ENCODE measurements at places on chromosomes 5 and 9.

DNA sequence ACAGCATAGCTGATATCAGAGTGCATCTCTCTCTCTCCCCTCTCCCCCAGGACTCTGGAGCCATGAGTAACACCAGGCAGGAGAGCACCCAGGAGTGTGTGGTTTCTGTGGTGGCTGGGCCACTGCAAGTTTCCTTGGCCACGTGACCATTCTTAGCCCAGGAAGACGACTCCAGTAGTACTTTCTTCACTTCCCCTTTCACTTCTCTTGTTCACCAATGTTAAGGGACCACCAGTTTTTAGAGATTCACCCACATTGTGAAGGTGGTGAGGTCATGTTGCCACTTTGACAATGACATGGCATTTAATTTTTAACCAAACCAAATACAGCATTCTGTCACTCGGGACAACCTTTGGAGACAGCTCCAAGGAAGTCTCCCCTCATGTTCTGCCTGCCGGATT is 17.9 kb upstream of the DAPK1 start:
- DNase-seq = no peak
- H3K4me1 ChIP-seq = peaks cover 3% of the 10 kb centered on the region

GRCh38 chr9:82117026-82117811 is 128.6 kb downstream of the SPATA31D1 start:
- H3K4me3 ChIP-seq = no peak overlapping the region
- no peaks in the 10 kb centered on the region for H3K36me3 ChIP-seq
- no peak for DNase-seq
- no peaks in the 10 kb centered on the region for H3K27me3 ChIP-seq
- no peaks in the 10 kb centered on the region for H3K4me1 ChIP-seq

GRCh38 chr5:72525816-72526215 is 18.6 kb upstream of the ZNF366 start:
- no peak overlapping the region for H3K4me3 ChIP-seq
- no peaks in the 10 kb centered on the region for H3K4me1 ChIP-seq
- no peaks in the 10 kb centered on the region for H3K36me3 ChIP-seq
- no peaks in the 10 kb centered on the region for H3K27me3 ChIP-seq
- H3K27ac ChIP-seq = no peak overlapping the region

DNA sequence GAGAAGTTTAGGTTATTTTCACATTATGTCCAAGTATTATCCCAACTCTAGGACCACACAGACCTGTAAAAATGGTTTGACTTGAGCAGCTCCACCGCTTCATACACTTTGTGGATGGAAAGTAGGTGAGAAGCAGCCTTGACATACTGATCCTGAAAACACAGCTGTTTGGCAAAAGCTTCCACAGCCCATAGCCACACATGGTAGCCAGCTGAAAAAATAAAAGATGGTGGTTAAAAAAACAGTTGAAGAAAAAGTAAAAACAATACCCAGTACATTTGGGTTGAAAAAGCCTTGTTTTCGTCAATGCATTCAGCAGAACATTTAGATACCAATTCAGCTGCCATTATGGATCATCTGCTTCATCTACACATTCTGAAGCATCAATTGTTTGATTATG is 36.7 kb downstream of the GEMIN5 start:
- peaks cover 1% of the 10 kb centered on the region for H3K4me1 ChIP-seq
- no peak for DNase-seq
- peaks cover 88% of the 10 kb centered on the region for H3K36me3 ChIP-seq
- H3K27me3 ChIP-seq = no peaks in the 10 kb centered on the region

DNA sequence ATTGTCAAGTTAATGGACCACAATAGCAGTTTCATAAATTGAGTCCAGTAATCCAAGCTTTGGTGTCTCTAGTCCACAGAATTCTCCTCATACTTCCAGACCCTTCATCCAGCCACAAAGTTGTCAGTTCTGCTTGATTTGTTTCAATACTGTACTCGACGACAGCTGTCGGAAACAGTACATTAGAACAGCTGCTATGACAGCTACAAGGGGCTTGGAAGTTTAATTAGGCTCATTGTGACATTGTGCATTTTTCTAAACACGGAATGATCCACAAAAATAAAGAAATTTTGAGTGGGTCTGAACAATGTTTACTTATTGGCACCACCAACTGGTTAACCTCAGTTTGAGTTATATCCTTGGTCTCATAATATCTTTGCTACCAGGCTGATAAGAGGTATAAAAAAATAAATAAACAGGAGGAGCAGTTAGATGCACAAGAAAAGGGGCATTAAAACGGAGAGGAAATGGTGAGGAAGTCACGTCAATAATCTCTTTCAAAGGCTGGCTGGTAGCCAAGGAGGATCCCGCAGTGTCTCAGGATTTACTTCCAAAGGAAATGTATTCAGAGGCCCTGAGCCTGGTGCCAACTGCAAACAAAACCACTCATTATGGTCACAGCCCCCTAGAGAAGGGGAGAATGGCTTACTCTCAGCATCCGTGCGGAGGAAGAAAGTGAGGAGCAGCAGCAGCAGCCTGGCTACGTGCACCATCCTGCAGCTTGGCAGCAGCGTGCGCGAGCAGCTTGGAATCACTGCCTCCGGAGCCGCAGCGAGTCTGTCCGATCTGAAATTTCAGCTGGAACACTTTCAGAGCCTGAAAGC is 933.8 kb upstream of the DMAC1 start:
- H3K27me3 ChIP-seq = no peaks in the 10 kb centered on the region
- peak overlapping the region; percentile 1 for H3K27ac ChIP-seq
- H3K36me3 ChIP-seq = no peaks in the 10 kb centered on the region
- H3K4me3 ChIP-seq = peak overlapping the region; percentile 70

- no peak overlapping the region for H3K27ac ChIP-seq
- DNase-seq = no peak
- no peak overlapping the region for H3K4me3 ChIP-seq
- no peaks in the 10 kb centered on the region for H3K4me1 ChIP-seq
- H3K36me3 ChIP-seq = no peaks in the 10 kb centered on the region
These were observed 62.2 kb upstream of the IL33 start for GRCh38 chr9:6153425-6153824.

DNA sequence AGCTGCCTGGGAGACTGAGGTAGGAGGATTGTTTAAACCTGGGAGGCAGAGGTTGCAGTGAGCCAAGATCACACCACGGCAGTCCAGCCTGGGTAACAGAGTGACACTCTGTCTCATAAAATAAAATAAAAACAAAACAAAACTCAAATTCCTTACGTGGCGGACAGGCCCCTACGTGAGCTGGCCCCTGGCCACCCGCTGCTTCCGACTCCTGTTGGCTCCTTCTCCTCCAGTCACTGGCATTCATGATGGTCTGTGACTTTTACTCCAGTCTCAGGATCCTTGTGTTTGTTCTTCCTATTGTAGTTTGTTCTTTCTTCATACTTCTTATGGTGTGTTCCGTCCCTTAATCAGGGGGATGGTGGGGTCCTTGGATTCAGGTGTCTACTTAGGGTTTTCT is 28.5 kb upstream of the ZFR start:
- no peak for DNase-seq
- no peak overlapping the region for H3K4me3 ChIP-seq
- H3K27me3 ChIP-seq = peaks cover 5% of the 10 kb centered on the region
- H3K36me3 ChIP-seq = no peaks in the 10 kb centered on the region

DNA sequence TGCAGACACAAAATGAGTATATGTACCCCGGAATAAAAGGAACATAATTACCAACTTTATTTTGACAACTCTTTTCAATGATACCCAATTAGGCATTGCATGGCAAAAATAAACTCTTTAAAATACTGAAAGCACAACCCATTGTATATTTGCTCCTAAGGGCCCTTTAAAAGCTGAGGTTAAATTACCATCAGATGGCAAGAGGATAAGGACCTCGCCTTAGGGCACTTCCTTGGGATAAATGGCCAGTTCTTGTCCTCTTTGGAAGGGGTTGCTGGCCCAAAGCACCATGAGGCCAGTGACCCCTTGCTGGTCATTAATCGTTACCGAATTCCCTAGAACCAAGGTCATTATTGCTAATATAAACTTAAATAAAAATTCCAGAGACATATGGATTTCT is 46.0 kb downstream of the EBF1 start:
- no peaks in the 10 kb centered on the region for H3K27me3 ChIP-seq
- no peak overlapping the region for H3K27ac ChIP-seq
- H3K36me3 ChIP-seq = peaks cover 12% of the 10 kb centered on the region

- H3K27ac ChIP-seq = no peak overlapping the region
- no peaks in the 10 kb centered on the region for H3K36me3 ChIP-seq
- H3K27me3 ChIP-seq = no peaks in the 10 kb centered on the region
- DNase-seq = no peak
- no peaks in the 10 kb centered on the region for H3K4me1 ChIP-seq
These were observed 176.8 kb downstream of the FER start for GRCh38 chr5:108924457-108924961.

- no peak for DNase-seq
- no peak overlapping the region for H3K27ac ChIP-seq
- H3K27me3 ChIP-seq = no peaks in the 10 kb centered on the region
These were observed 82.0 kb downstream of the YIPF5 start for GRCh38 chr5:144088206-144089064.

DNA sequence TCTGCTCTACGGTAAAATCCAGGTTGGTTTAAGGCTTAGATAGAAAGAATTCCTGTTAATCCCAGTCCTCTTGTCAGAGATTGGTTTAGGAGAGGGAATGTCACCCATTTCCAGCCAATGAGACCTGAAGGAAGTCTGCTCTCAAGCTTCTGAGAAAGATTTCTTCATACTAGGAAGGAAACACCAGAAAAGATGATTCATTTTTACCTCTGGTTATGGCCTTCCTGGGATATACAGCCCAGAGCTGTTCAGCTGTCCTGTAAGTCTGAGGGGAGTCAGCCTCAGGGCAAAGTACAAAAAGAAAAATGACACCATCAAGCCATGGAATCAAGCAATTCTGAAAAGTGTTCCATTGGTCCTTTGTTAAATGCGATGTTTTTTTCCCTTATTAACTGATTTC is 18.6 kb upstream of the CFAP95 start:
- no peaks in the 10 kb centered on the region for H3K36me3 ChIP-seq
- H3K27ac ChIP-seq = no peak overlapping the region
- no peak for DNase-seq
- no peaks in the 10 kb centered on the region for H3K4me1 ChIP-seq
- H3K4me3 ChIP-seq = no peak overlapping the region
- no peaks in the 10 kb centered on the region for H3K27me3 ChIP-seq

- H3K4me3 ChIP-seq = no peak overlapping the region
- no peak for DNase-seq
- no peaks in the 10 kb centered on the region for H3K36me3 ChIP-seq
These were observed 17.3 kb upstream of the ANGPTL2 start for GRCh38 chr9:127139775-127140174.

- H3K27ac ChIP-seq = no peak overlapping the region
- H3K4me1 ChIP-seq = peaks cover 1% of the 10 kb centered on the region
- DNase-seq = no peak
- no peaks in the 10 kb centered on the region for H3K27me3 ChIP-seq
- H3K36me3 ChIP-seq = peaks cover 26% of the 10 kb centered on the region
These were observed 19.5 kb upstream of the HSD17B3 start for GRCh38 chr9:96321515-96321914.

DNA sequence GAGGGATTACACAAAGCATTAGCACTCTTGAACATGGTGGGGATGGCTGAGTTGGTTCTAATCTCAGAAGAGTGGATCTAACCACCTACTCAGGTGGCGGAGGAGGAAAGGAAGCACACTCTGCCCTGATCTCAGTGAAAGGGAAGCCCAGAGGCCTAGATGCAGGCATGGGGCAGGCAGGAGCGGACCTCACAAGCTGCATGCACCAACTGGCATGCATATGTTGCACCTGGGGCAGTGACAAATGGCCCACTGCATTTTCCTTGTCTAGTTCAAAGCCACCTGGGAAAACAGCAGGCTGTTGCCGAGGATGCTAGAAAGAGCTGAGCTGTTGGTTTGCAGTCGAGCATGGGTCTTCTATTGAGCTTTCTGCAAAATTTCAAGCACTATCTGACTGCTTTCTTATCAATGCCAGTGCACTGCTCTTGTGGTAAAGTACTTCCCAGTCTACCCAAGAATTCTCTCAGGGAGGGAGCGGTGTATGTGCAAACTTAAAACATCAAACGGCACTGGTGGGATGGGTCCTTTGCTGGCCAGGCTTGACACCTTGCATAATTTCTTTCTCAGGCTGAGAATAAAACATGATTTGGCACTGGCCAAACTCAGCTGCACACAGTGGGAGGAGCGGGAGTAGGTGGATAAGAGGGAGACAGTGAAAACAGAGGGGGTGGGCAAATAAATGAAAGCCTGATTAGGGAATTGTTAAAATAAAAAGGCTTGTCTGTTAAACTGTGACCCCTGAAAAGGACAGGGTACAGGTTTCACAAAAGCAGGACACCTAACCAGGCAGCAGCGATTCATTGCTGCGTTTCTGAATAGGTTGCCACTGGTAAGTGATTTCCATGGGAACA is 108.9 kb downstream of the MARCHF3 start:
- H3K27me3 ChIP-seq = no peaks in the 10 kb centered on the region
- no peaks in the 10 kb centered on the region for H3K36me3 ChIP-seq
- DNase-seq = no peak
- H3K27ac ChIP-seq = no peak overlapping the region

DNA sequence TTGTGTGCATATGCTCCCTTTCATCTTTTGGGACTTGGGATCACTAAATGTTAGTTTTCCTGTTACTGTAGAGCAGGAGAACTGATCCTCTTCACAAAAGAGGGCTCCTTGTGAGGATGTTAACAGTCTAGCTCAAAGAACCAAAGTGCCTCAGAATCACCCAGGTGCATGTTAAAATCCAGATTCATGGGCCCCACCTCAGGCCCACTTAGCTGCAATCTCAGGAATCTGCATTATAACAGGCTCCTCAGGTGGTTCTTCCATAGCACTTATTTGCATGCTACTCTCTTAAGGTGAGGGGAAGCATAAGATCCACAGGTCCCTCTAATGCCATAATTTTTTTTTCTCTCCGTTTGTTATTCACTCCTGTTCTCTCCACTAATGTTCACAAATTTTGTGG is 14.8 kb upstream of the MEF2C start:
- H3K27me3 ChIP-seq = no peaks in the 10 kb centered on the region
- no peaks in the 10 kb centered on the region for H3K36me3 ChIP-seq
- no peak overlapping the region for H3K27ac ChIP-seq
- DNase-seq = no peak
- H3K4me3 ChIP-seq = no peak overlapping the region
- H3K4me1 ChIP-seq = no peaks in the 10 kb centered on the region

DNA sequence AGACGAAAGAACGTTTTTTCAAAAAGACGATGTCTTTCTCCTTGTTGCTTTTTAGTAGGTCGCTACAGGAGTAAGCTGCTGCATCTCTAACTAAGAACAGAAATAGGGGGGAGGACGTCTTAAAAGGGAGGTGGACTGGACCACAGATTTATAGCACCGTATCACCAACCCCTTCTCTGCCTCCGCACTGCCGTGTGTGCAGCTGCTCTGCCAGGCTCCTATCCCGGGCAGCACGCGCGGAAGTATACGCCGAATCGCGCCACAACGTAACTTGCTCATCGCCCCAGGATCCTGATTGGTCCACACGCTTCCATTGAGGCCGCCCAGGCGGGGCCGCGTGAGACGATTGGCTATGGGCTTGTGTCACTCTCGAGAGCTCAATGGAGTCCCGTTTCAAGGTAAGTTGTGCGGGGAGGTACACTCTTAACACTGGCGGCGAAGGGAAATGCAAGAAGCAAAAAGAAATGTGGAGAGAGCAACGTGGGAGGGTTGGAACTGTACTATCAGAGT is at the start of gene ELAVL2:
ELAVL2 (minus strand) TSS at position 121 of the 510 bp plus-strand sequence. CDS start 64,006 bp downstream, outside the sequence.
- peak; percentile 88 for DNase-seq
- H3K36me3 ChIP-seq = no peaks in the 10 kb centered on the region
- H3K4me1 ChIP-seq = peaks cover 24% of the 10 kb centered on the region
- H3K4me3 ChIP-seq = peak within 1 kb of the TSS; percentile 31
- H3K27ac ChIP-seq = no peak within 1 kb of the TSS
- H3K27me3 ChIP-seq = peaks cover 63% of the 10 kb centered on the region

GRCh38 chr9:99158629-99159028 is 53.7 kb downstream of the TGFBR1 start:
- no peak overlapping the region for H3K27ac ChIP-seq
- H3K4me3 ChIP-seq = no peak overlapping the region
- no peaks in the 10 kb centered on the region for H3K27me3 ChIP-seq
